ENCODE measurements at places on chromosomes 12 and 14. TPM values are rescaled to one million over a fixed set of nuclear protein-coding genes. Genes with fewer than 3 reads are reported as not detected.

The CD4 gene
- 219 TPM for total RNA-seq

The CCDC196 gene
- not detected for total RNA-seq

The GNB3 gene
- not detected for total RNA-seq

The RAB21 gene
- 65.5 TPM for total RNA-seq

The DPPA3 gene
- not detected for total RNA-seq

The SSTR1 gene
- not detected for total RNA-seq

Data from activated CD4-positive, alpha-beta T cell treated with anti-CD3 and anti-CD28 coated beads, Interleukin-2, amount 10 ng/mL, durations not matched to agents 7 days and 5 days (primary cell).